Ammon's horn (tissue), 1 donor: ENCODE measurements at places on chromosomes 6 and 20.

DNA sequence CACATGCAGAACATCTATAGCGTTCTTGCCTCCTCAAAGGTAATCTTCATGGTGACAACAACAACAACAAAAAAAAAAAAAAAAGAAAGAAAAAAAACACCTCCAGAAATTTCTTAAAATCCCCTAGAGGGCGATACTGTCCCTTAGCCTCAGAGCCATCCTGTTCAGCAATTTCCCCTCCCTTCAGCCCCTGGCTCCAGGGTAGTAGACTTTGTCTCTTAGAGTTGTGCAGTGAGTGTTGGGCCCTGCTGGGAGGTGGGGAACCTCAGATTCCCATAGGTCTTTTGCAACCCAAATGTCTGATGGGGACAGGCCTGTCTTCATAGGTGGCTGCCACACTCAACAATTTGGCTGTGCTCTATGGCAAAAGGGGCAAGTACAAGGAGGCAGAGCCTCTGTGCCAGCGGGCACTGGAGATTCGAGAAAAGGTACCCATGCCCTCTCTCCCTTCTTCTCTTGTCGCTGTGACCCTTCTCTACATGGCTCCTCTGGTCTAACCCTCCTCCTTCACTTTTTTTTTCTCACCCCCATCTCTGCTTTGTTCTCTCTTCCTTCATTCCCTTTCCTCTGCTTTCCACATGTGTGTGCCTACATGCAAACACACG, 6.0 kb upstream of the PTK7 start:
- no peak for DNase-seq

DNA sequence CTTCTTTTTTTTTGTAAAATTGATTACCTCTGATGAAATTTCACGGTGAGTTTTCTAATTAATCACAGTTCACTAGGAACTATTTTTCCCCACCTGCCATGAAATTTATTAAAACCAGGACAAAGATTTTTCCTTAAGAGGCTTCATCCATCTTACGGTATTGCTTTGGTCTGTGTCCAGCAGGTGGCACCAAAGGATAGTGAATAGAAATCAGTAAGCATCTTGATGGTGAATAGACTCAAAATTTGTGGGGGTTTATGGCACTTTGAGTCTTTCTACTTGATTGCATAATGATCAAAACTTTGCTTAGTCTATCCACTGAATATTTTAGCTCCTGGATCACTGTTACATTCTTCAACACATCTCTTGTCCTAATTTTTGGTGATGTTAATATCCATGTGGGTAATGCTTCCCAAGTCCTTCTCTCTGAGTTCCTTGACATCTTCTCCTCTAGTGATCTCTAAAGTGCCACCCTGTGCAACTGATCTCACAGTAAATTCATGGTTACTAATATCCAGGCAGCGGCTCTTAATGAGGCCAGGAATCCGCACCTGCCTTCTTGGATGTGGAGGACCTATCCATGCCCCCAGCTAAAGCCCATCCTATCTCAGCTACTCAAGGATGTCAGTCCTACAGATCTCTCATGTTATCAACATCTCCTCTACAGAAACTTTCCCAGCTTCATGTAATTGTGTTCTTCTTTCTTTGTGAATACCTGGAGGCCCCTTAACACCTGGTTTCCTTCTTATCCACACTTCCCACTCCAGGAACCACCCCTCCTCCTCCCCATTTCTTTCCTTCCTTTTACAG, 54.5 kb downstream of the STMND1 start:
- peak; percentile 93 for DNase-seq

DNA sequence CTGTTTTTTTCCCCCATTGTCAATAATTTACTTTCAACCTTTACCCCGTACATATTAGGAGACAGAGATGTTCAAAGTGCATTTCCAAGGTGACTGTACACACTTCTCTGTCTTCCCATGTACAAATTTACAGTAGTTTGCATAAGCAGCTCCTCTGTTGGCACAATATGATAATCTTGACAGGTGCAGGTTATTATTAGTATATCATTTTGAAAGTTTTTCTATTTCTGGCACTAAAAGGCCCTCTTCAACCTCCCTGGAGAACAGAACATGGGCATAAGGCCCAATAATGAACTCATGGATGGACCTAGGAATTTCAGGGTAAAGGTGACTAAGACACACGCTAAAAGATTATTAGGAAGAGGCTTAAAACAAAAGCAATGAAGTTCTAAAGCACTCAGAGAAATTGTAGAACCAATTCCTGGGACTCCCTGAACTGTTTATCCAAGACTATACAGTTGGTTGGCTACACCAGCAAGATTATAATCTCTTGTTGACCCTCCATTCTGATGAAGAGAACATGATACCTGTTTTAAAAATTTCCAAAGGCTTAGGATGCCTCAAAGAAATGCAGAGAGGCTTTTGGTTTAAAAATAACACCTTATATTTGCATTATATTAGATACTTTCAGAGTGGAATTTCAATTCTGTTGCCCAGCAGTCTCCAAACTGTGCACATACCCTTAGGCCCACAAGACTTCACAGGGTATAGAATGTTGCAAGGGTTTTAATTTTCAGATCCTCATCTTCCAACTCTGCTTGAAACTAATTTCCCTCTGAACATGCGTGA, 1.1 kb downstream of the AIG1 start:
- peak; percentile 29 for DNase-seq

DNA sequence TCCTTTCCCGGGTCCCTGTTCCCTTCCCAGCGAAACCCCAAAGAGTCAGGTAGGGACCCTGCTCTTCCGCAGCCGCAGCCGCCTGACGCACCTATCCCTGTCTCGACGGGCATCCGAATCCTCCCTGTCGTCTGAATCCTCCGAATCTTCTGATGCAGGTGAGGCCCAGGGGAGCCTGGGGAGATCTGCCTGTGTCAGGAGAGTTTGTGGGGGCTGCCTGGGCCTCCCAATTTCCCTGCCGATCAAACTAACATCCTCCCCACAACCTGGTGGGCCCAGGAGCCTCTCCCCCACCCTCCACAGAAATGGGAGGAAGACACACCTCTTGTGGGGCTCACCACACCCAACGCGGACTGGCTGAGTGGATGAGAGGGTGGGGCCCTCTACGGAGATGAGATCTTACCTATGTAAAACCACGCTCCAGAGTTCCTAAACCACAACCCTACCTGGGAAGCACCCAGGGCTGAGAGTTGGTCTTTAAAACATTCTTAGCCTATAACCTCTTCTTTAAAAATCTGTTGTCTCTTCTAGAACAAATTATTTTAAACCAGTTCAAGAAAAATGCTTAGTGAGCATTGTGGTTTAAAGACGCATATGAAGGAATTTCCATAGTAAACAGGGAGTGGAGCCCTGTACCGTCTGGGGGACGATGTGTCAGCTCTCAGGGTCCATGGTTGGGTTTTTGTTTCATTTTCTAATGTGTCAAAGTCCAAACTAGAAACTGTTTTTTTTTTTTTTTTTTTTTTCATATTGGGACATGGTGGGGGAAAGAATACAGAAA, 1.7 kb downstream of the CDC25B start:
- no peak for DNase-seq

DNA sequence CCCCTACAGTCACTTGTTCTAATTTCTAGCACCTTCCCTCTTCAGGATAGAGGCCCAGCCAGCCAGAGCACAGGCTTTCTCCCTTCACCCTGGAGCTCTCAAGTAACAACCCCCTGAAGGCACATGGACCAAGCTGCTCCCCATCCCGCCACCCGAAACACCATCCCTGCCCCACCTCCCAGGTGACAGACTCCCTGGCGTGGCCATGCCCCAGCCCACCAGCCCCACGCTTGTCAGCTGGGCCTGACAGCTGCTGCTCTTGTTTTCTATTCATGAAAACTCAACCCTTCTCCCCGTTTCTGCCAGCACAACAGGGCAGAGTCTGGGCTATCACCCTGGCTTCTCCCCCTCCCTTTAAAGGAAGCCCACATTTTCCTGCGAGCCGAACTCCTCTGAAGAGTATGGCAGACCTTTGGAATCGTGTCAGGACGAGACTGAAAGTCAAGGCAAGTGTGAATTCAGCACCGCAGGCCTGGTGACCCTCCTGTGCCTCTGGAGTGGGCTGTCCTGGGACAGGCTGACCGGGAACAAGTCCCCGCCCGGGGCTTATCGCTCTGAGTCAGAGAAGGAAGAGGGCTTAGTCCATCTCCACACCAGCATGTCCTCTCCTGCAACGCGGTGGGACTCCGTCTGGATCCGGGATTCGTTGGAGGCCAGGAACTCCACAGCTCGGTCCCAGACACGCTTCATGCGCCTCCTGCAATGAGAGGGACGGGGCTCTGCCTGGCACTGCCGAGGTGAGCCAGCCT, 16.7 kb downstream of the LEMD2 start:
- DNase-seq = no peak

GRCh38 chr6:146149770-146150169, 120.9 kb downstream of the GRM1 start:
- DNase-seq = no peak

DNA sequence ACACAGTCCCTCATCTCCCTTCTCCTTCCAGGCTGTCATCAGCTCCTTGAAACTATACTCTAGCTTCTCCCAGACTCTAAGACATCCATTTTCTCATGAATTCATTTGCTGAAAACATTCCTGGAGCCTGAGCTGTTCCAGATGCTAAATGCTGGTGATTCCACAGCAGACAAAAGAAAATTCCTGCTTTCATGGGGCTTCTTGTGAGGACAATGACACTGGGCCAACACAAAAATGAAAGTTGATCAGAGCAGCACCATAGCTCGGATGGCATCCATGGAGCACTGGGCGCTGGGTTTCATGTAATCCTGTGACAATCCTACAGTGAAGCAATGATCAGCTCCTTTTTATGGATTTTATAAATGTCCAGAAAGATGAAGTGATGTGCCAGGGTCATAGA, 47.4 kb upstream of the STX16 start:
- no peak for DNase-seq

GRCh38 chr20:61451009-61451408, 198.9 kb downstream of the CDH4 start:
- DNase-seq = no peak

DNA sequence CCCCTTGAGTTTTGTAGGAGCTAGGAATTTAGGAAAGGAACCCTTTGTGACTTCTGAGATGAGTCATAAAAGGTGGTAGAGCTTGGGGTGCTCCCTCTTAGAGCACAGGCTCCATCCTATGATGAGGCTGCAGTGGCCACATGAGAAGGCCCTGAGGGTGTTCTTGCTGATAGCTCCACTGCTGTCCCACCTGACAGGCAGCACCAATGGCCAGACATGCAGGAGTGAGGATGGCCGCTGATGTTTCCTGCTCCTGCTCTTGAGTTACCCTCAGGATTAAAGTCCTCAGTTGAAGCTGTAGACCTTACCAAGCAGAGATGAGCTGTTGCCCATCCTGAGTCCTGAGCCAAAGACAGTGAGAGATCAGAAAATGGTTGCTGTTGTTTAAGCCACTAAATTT, 512.1 kb downstream of the CDH26 start:
- no peak for DNase-seq

GRCh38 chr20:55584307-55584706, 421.0 kb downstream of the CBLN4 start:
- DNase-seq = no peak

DNA sequence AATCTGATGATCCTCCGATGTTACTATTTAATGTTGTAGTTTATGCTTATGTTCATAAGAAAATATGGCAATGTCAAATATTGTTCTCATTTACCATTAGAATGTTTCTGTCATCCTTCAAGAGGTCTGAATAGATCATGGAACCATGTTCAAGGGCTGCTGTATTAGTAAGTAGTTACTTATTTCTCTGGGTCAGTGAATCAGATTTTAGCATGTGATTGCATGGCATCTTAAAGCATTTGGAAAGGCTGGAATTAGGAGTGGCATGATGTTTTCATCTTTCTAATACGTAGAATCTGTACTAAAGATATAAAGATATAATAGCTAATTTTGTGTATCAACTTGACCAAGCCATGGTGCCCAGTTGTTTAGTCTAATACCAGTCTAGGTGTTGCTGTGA, 40.5 kb upstream of the NKX2-4 start:
- no peak for DNase-seq

DNA sequence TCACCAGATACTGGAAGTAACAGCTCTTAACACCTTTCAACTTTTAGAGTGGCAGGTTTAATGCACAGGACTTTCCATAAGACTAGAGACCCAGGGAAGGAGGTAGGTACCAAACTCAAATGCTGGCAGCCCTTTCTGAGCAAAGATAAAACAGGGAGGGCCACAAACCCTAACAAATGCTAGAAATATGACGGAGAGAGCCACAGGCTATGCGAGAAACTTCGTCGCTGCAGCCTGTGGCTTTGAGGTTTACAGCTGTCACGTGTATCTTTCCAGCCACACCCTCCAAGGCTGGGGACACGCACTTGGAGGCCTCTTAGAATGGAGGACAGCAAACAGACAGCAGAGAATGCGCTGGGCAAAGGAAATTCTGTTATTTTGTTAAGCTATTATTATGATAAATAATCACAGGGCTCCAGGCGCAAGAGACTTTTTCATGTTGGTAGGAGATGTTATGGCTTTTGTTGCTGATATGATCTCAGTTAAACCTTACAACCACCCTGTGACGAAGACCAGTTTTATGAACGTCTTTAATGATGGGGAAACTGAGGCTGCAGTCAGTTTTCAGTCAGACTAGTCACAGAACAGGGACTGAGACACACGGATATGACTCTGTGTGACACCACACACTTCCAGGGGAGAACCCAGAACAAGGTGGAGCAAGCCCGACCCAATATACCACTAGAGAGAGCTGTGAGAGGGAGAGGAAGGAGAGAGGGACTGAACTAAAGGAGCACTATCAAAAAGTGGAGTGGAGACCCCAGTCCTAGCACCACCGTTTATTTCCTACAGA, 2.0 kb downstream of the TRAM2 start:
- no peak for DNase-seq

DNA sequence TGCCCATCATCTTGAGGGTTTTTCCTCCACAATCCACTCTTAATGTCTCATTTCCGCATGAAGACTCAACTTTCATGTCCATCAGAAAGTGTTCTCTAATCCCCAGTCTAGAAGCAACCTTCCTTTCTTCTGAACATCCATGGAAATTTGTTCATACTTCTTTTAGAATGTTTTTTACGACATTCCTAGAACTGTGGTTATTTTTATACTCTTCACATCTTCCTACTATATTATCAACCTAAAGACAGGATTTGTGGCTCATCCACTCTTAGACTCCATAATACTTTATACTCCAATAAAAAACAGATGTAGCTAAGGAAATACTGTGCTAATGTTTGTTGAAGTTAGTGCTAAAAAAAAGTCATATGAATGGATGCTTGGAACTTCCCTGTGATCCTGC, 1.4 kb upstream of the CAP2 start:
- no peak for DNase-seq

DNA sequence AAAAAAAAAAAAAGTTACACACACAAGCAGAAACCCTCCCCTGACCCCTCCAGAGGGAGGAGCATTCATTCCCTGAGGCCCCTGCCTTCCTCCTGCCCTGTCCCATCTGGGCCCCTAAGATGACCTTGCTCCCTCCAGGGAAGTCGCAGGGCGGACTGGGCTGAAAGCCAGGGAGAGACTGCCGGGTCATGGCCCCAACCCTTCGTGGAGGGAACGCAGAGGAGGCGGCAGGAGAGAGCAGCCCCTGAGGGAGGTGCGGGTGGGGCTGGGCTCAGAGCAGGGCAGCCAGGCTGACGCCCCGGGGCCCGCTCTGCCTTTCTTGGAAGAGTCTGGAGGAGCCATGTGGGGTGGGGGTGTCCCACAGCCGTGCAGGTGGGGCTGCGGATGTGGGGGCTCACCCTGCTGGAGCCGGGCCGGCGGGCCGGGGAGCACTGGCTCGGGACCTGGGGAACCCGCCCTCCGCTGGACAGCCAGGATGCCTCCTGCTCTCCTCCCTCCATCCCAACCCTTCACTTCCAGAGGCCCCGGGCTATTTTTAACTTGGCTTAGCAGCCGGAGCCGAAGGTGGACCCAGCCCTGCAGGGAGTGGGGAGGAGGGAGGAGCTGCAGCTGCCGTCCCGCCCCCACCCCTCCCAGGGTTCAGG, 15.0 kb upstream of the ABHD16B start:
- no peak for DNase-seq

- no peak for DNase-seq
These were observed 49.9 kb downstream of the BMP5 start for GRCh38 chr6:55825402-55826051.
